H1 (cell line): ENCODE measurements at places on chromosomes 7 and 10. TPM values are rescaled to one million over a fixed set of nuclear protein-coding genes. Genes with fewer than 3 reads are reported as not detected.

Gene CPA1
- not detected in 2 replicates for total RNA-seq

Gene CRHR2
- total RNA-seq = 0.19 and 0.37 TPM in 2 replicates

Gene ADCYAP1R1
- 13.7 and 14.6 TPM in 2 replicates for total RNA-seq

Gene CYP2C19
- not detected in 2 replicates for total RNA-seq

Gene MYO1G
- 0.11 and 0.19 TPM in 2 replicates for total RNA-seq

Gene NRP1
- total RNA-seq = 2.1 TPM in 2 replicates

DNA sequence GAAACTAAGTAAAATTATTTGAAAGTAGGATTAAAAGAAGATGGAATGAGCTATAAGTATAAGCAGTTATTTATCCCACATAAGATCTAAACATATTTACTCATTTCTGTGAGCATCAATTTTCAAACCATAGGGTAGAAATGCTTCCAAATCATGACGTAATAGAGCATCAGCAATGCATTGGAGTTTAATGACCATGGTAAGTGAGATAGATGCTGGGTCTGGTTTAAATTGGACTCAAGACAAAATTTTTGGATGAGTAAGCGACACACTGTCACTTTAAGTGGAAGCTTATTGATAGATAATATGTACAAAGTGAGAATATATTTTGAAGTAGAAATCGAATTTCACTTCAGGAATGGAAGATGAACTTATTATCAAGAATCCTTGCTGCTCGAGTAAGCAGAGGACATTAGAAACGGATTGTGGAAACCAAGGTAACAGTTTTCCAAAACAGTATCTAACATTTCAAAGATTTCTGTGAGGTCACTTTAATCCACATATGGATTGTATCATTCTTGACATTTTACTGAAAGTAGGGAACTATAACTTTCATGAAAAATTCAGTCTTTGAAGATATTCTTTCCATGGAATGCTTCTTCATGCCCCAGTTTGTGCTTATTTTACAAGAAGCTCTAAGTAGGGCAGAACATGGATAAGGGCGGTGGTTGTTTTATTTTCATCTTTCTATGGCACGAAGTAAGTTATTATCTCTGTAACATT lies 85.8 kb downstream of the AGMO start:
- H3K27ac ChIP-seq = no peak overlapping the region
- no peaks in the 10 kb centered on the region for H3K36me3 ChIP-seq
- H3K4me1 ChIP-seq = no peaks in the 10 kb centered on the region
- no peak overlapping the region for H3K4me3 ChIP-seq

DNA sequence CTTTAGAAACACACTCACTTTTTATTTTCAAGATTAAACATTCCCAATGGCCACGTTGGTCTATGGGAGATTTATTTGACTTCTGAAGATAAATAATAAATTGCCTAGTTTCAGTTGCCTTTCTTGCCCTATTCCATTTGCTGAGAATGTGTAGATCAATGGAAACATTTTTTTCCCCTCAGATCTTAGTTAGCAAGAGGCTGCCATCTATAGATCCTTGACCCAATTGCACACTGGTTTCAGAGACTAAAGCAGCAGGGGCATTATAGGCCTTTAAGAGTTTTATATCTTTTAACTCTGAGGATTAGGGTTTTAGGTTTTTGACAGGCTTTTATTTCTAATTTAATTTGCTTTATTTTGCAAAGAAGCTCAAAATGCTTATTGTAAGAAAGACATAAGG lies 163.2 kb upstream of the GPR26 start:
- no peak for DNase-seq
- no peaks in the 10 kb centered on the region for H3K36me3 ChIP-seq
- H3K4me3 ChIP-seq = no peak overlapping the region

GRCh38 chr7:24503506-24503905 lies 69.7 kb upstream of the PALS2 start:
- H3K36me3 ChIP-seq = no peaks in the 10 kb centered on the region
- DNase-seq = no peak
- H3K27me3 ChIP-seq = no peaks in the 10 kb centered on the region
- no peak overlapping the region for H3K27ac ChIP-seq
- H3K4me3 ChIP-seq = no peak overlapping the region

- DNase-seq = no peak
- no peaks in the 10 kb centered on the region for H3K4me1 ChIP-seq
- no peaks in the 10 kb centered on the region for H3K27me3 ChIP-seq
- no peaks in the 10 kb centered on the region for H3K36me3 ChIP-seq
- H3K4me3 ChIP-seq = no peak overlapping the region
- H3K27ac ChIP-seq = no peak overlapping the region
Observed at GRCh38 chr10:3990307-3990706, 205.3 kb upstream of the KLF6 start.

- no peaks in the 10 kb centered on the region for H3K36me3 ChIP-seq
- DNase-seq = no peak
- no peaks in the 10 kb centered on the region; the same call in 1 of the 2 replicates for H3K27me3 ChIP-seq
- no peaks in the 10 kb centered on the region for H3K4me1 ChIP-seq
Observed at GRCh38 chr10:44316922-44317215, 68.0 kb downstream of the CXCL12 start.

GRCh38 chr10:101287183-101287996 lies 58.1 kb upstream of the LBX1 start:
- H3K27ac ChIP-seq = no peak overlapping the region
- H3K4me3 ChIP-seq = no peak overlapping the region
- H3K4me1 ChIP-seq = peaks cover 42% of the 10 kb centered on the region
- H3K36me3 ChIP-seq = no peaks in the 10 kb centered on the region
- peaks cover 83% of the 10 kb centered on the region for H3K27me3 ChIP-seq

GRCh38 chr7:112538726-112539255 lies 58.0 kb downstream of the LSMEM1 start:
- H3K36me3 ChIP-seq = no peaks in the 10 kb centered on the region
- H3K27ac ChIP-seq = no peak overlapping the region
- H3K27me3 ChIP-seq = no peaks in the 10 kb centered on the region
- H3K4me3 ChIP-seq = no peak overlapping the region

DNA sequence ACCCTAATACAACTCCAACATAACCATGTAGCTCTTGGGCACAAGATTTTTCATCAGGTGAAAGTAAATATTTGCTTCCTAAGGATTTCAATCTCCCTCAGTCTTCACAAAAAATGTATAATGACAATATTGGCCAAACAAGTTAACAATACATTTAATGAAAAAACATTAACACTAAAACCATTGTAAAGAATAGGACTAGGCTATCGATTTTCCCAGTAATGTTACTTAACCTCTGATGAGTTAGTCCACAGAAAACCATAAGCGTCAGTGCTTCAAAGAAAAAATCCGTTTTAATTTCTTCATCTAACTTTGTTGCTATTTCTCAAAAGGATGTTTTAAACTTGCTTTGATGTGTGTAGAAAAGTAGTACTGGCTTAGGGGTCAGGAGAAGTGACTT lies 1.2 kb downstream of the ZNF33B start:
- H3K4me1 ChIP-seq = no peaks in the 10 kb centered on the region
- no peak overlapping the region for H3K27ac ChIP-seq
- H3K36me3 ChIP-seq = peaks cover 9% of the 10 kb centered on the region; the same call in 1 of the 2 replicates

DNA sequence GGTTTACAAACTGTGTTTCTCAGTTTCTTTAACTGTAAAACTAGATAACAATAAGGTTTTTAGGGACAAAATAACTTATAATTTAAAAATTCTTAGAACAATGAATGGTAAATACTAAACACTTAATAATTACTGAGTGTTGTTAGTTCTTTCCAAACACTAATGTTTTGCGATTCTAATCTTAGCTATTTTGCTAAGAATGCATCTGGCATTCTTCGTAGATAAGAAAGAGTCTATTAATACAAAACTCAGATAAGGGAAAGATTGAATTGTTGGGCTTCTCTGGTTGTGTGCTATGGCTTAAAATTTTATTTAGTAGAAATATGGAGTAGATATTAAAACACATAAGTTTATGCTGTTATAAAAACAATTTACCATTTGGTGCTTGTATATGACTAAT lies 45.4 kb downstream of the TMEM229A start:
- H3K27me3 ChIP-seq = no peaks in the 10 kb centered on the region
- H3K4me3 ChIP-seq = no peak overlapping the region
- no peaks in the 10 kb centered on the region for H3K4me1 ChIP-seq
- H3K27ac ChIP-seq = no peak overlapping the region
- DNase-seq = no peak
- H3K36me3 ChIP-seq = no peaks in the 10 kb centered on the region

DNA sequence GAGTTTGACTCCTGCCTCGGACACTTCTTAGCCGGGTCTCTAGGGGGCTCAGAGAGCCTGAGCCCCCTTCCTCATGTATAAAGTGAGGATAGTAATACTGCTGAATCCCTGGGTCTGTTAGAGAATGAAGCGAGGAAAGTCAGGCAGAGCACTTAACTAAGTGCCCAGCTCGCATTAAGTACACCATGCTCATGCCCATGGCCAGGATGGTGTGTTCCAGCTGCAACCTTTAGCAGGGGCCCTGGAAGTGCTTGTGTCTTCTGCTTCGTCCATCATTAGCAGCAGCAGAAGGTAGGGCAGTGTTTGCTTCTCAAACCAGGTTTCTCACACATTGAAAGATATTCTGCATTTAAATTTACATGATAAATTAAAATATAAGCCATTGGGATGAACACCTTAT lies 27.3 kb upstream of the WDFY4 start:
- H3K4me3 ChIP-seq = no peak overlapping the region
- no peaks in the 10 kb centered on the region for H3K36me3 ChIP-seq
- peaks cover 3% of the 10 kb centered on the region; the same call in 1 of the 2 replicates for H3K4me1 ChIP-seq
- peaks cover 20% of the 10 kb centered on the region for H3K27me3 ChIP-seq

DNA sequence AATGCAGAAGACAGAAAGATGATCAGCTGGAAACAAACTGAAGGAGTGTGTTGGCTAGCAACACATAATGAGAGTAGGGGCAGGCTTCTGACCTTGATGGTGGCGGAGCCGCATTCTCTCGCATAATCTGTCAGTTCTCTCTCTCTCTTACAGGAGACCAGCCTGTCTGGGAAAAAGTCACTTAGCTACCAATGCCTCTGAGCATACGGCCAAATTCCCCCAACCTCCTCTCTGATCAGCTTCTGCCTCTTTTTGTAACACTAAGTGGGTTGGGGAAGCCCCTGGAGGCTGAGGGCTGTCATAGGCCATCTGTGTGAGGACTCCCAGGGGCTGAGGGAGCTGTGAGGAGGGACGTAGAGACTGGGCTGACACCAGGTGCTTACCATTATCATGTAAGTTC lies 104.6 kb downstream of the HIPK2 start:
- no peak overlapping the region for H3K27ac ChIP-seq
- no peaks in the 10 kb centered on the region for H3K36me3 ChIP-seq
- no peaks in the 10 kb centered on the region for H3K27me3 ChIP-seq
- no peak for DNase-seq
- no peak overlapping the region for H3K4me3 ChIP-seq
